Effector CD8-positive, alpha-beta T cell (primary cell): ENCODE measurements at places on chromosomes 2 and 18.

DNA sequence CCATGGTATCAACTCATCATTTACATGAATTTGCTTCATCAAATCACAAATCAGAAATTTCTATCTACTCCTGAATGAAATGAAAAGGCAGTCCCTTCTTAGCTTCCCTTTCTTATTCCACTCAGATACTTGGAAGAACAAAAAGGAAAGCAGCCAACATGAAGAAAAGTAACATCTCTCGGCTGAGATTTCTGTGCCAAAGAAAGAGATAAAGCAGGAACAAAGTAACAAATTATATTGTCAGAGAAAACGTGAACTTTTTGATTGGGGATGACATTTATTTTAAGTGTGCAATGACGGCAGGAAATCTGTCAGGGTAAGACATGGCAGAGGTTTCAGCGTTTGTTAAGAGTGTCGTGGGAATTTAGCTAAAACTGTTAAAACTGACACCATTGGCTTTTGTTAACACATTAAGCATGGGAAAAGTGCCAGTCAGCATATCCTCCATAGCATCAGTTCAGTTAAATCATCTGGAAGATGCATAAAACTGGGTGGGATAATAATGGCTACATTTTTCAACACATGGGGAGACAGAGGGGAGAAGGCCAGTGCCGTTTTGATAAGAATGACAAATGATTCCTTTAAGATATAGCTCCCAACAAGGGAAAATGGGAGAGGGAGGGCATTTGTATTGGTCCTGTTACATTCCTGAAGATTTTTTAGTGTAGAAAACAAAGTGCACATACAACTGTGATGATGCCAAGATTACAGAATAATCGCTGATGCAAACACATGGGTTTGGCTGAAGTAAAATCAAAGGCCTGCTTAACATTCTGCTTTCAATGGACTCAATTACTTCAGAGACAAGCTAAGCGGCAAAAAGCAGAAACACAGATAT is 211.6 kb downstream of the ZNF521 start:
- no peak for DNase-seq

GRCh38 chr2:223238301-223238700 is 186.3 kb downstream of the KCNE4 start:
- DNase-seq = no peak

DNA sequence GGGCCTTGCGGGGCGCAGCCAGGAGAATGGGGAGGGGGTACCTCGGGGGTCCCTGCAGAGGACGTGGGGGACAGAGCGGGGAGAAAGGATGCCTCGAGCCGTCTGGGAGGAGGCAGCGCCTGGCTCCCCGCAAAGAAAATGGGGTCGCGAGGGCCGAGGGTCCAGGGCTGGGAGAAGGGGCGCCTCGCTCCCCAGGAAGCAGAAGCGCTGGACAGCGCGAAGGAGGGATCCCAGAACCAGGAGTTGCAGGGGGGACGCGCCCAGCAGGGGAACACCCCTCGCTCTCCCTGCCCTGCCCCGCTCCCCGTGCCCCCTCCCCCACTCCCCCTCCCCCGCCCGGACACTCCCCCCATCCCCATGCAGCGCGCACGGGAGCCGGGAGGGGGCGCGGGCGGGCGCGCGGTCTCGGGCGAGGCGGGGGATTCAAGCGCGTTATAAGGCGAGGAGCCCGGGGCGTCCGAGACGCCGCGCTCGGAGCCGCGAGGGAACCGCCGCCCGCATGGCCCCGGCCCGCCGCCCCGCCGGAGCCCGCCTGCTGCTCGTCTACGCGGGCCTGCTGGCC is at the start of gene ERFE:
Gene ERFE, plus strand, starts transcription at position 462 of the 562 bp plus-strand sequence. Its CDS starts 38 bp downstream, at position 500.
- peak; percentile 7 for DNase-seq

DNA sequence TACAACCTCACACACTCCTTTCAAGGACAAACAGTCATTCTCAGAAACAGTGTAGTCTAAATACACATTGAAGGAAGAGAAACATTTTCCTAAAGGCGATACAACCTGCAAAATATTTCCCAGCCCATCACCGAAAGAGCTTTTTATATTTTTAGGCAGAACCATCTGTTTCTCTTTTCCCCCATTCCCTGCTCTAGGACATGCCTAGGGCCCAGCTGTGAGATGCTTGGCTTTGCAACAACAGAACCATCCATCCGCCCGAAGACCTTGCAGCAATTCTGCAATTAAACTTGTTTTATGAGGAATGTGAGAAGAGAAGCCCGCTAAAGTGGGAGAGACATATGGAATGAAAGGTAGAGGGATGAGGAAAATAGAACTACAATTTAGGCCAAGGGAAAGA is 105.6 kb upstream of the RFX8 start:
- no peak for DNase-seq

DNA sequence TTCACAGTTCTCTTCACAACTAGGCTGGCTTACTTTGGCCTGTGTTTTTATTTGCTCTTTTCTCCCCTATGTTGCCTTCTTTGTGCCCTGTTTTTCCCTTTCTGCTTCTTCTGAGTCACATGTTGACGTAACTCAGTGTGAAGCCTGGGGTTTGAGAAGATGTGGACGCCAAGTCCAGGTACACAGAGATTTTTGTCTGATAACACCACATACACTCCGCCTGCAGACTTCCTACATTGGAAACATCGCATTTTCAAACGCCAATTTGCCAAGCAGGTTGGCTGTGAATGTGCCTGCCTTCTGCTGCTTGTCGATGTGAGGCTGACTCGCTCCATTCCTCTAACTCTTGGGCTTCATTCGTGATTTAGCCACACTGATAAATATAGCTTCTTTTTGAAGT is 62.6 kb upstream of the FN1 start:
- no peak for DNase-seq
